ENCODE measurements at places on chromosomes 3 and 15.
A peak's percentile ranks its signal among the peaks of the same experiment; 100 is the strongest.

DNA sequence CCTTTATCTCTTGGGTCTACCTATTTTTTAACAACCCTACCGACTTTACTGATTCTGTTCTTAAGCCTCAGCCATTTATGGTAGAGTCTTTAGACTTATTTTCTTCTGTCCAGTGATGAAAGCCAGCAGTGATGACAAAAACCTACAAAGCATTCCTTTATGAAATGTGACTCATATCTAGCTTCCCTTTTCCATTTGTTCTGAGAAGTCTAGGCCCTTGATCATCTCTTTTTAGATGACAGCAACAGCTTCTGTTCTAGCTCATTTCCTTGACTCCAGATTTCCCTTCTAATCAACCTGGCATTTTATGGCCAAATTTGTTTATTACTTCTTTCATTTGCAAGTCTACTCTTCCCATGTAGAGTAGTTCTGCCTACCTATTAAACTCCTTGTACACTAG, 36.1 kb downstream of the CFAP44 start:
- peaks cover 13% of the 10 kb centered on the region for H3K36me3 ChIP-seq
- peaks cover 5% of the 10 kb centered on the region for H3K4me1 ChIP-seq
- no peak overlapping the region for H3K4me3 ChIP-seq
- no peak for DNase-seq

DNA sequence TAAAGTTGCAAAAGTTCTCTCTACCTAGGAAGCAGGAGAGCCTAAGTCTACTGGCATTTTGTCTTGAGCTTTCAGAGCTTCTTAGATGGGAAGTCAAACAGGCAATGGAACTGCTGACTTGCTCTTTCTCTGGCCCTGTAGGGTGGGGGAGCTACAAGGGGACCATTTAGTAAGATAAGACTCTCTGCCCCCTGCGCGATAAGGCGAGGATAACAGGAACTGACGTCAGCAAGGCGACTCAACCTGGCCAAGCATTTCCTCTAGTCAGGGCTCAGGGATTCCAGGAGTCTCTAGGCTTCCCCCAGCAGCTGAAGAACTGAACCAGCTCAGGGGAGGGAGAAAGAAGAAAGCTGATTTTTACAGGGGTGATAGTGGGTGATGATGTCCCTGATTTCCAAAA, 5.8 kb downstream of the RARB start:
- H3K27me3 ChIP-seq: peaks cover 34% of the 10 kb centered on the region
- no peaks in the 10 kb centered on the region for H3K36me3 ChIP-seq
- H3K4me3 ChIP-seq: no peak overlapping the region
- H3K4me1 ChIP-seq: no peaks in the 10 kb centered on the region
- H3K27ac ChIP-seq: no peak overlapping the region

DNA sequence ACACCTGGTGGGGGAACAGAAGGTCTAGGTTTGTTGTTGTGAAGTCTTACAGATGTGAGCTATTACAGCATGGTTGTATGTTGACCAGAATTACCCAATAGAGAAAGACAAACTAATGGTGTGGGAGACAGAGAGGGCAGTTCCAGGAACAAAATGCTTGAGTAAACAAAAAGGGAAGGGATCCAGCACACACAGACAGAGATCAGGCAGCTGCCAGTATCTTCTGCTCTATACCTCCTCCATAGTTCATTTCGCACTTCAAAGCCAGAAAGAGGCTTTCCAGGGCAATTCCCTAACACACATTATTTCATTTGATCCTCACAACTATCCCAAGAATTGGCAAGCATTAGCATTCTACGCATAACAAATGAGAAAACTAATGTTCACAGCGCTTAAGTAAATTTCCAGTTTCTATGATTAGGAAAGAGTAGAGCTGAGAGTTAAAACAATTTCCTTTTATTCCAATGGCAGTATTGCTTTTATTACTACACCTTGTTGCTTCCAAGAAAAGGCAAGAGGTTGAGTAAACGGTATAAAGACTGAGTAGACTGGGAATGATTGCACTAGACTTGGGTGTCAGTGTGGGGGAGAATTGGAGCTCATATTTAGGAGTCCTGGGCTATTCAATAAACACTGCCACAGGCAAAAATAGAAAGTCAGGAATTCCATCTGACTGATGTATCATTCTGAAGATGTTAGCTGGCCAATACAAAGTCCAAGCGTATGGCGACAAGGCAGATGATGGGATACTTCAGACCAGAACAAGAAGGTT, 39.7 kb upstream of the ZNF280D start:
- H3K4me1 ChIP-seq: peaks cover 3% of the 10 kb centered on the region
- H3K27ac ChIP-seq: no peak overlapping the region
- no peaks in the 10 kb centered on the region for H3K36me3 ChIP-seq
- no peak overlapping the region for H3K4me3 ChIP-seq
- H3K27me3 ChIP-seq: no peaks in the 10 kb centered on the region

DNA sequence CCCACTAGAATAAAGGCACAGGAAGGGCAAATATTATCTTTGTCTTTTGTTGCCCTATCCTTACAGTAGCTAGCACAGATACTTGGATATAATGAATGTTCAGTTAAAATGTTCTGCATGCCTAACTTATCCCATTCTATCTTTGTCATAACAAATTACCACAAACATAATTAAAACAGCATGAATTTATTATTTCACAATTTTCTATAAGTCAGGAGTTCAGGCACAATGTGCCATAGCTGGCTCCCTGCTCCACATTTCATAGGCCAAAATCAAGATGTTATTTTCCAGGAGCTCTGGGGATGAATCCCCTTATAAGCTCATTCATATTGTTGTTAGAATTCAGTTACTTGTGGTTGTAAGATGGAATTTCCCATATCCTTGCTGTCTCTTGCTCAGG, 975.5 kb downstream of the IGSF11 start:
- no peak overlapping the region for H3K27ac ChIP-seq
- H3K4me1 ChIP-seq: no peaks in the 10 kb centered on the region
- no peak for DNase-seq
- H3K36me3 ChIP-seq: no peaks in the 10 kb centered on the region
- no peaks in the 10 kb centered on the region for H3K27me3 ChIP-seq

- H3K4me3 ChIP-seq: no peak overlapping the region
- H3K36me3 ChIP-seq: no peaks in the 10 kb centered on the region
- H3K27me3 ChIP-seq: no peaks in the 10 kb centered on the region
- H3K27ac ChIP-seq: no peak overlapping the region
- H3K4me1 ChIP-seq: peaks cover 14% of the 10 kb centered on the region
- DNase-seq: no peak
Measured at GRCh38 chr3:159989973-159990846, 1.6 kb downstream of the IL12A start.

GRCh38 chr3:48952510-48953118, 34.0 kb downstream of the ARIH2 start:
- DNase-seq: peak; percentile 10
- H3K27ac ChIP-seq: no peak overlapping the region
- no peak overlapping the region for H3K4me3 ChIP-seq
- H3K4me1 ChIP-seq: peaks cover 15% of the 10 kb centered on the region
- no peaks in the 10 kb centered on the region for H3K27me3 ChIP-seq
- H3K36me3 ChIP-seq: peaks cover 4% of the 10 kb centered on the region

GRCh38 chr15:52042051-52042851, 23.2 kb downstream of the MAPK6 start:
- H3K4me3 ChIP-seq: no peak overlapping the region
- peaks cover 59% of the 10 kb centered on the region for H3K4me1 ChIP-seq
- no peak for DNase-seq
- H3K27ac ChIP-seq: no peak overlapping the region
- H3K27me3 ChIP-seq: no peaks in the 10 kb centered on the region

GRCh38 chr3:190345027-190345821, 23.0 kb upstream of the CLDN1 start:
- peaks cover 10% of the 10 kb centered on the region for H3K27me3 ChIP-seq
- DNase-seq: no peak

- no peaks in the 10 kb centered on the region for H3K27me3 ChIP-seq
- H3K4me3 ChIP-seq: no peak overlapping the region
- no peak for DNase-seq
- H3K27ac ChIP-seq: no peak overlapping the region
Measured at GRCh38 chr15:98888820-98889479, 118.6 kb downstream of the PGPEP1L start.

DNA sequence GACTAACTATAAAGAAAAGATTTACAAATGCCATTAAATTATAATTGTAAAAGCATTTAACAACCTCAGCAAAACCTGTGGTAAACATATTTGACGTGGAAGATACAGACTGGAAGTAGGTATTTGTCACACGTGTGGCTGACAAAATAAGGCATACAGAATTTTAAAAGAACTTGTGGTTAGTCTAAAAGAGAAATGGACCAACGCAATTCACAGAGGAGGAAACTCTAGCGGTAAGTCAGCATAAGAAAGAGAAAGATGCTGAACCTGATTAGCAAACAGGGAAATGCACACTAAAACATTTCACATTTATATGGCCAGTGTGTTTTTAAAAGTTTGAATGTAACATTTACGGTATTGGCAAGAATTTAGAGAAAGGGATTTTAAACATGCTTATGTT, 35.3 kb downstream of the KCNH8 start:
- no peak for DNase-seq
- no peak overlapping the region for H3K4me3 ChIP-seq

Measured in activated naive CD8-positive, alpha-beta T cell treated with anti-CD3 and anti-CD28 coated beads for 36 hours (primary cell).